ENCODE measurements at places on chromosomes 2 and 18.

- DNase-seq = no peak
Observed at GRCh38 chr18:32257084-32257785, 67.4 kb downstream of the MEP1B start.

DNA sequence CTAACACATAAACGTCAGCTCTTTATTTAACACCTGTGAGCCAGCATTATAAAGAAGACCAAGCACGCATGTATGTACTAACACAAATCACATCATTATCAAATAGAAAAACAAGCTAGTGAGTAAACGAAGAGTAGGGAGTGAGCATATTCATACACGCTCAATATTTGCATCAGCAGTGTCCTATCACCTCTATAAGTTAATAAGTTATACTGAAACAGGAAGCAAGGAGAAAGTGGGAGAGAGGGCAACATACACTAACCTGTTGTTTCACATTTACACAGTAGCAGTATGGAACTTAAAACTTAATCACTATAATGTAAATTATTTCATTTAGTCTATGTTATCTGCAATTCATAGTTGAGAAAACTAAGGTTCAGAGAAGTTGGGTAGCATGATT, 321.5 kb upstream of the TANK start:
- DNase-seq = no peak

DNA sequence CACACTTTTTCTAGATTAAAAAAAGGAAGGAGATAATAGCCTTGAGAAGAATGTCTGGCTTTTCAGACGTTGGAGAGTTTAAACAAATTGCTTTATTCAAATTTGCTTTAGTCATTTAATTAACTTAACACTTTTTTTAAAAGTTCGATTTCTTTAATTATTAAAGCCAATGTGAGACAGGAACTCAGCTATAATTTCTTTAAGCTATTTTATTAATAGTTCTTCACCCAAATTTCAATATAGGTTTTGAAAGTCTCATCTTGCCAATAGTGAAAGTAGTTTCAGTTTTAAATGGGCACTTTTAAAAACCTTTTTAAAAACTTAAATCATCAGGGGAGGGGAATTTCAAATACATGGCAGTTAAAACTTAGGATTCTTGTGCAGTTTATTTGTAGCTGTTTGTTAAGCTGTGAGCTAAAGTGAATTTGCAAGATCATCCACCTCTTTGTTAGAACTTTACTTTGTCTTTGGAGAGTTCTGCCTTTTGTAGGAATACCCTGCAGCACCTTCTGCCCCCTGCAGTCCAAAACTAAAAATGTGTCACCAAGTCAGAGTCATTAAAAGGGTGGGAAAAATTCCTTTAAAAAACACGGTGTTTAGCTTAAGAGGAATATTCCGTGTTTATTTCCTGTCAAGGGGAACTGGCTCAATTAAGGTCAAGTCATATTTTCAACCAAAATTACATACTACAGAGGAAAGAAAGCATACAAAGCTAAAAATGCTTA, 4.6 kb downstream of the TGIF1 start:
- no peak for DNase-seq

DNA sequence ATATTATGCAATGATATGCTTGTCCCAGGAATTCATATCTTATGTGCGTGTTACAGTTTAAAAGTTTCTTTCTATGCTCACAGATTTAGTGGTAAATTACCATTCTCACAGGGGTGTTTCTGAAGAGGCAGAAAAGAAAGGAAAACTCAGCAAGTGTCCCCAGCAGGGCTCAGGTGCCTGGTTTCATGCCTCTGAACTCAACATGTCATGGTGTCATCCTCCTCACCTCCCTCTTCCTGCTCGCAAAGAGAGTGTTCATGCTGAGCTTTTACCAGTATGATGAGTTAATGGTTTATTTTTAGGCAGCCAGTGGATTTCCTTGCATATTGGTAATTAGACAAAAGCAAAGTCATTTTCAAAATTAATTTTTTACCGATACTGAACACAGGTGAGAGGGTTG, 492.9 kb upstream of the ZEB2 start:
- DNase-seq = no peak

- no peak for DNase-seq
Observed at GRCh38 chr18:21960189-21960588, 209.2 kb upstream of the GATA6 start.

- DNase-seq = no peak
Observed at GRCh38 chr18:57806978-57807285, 3.8 kb upstream of the ATP8B1 start.

GRCh38 chr2:132372276-132372675, 44.3 kb upstream of the GPR39 start:
- no peak for DNase-seq

DNA sequence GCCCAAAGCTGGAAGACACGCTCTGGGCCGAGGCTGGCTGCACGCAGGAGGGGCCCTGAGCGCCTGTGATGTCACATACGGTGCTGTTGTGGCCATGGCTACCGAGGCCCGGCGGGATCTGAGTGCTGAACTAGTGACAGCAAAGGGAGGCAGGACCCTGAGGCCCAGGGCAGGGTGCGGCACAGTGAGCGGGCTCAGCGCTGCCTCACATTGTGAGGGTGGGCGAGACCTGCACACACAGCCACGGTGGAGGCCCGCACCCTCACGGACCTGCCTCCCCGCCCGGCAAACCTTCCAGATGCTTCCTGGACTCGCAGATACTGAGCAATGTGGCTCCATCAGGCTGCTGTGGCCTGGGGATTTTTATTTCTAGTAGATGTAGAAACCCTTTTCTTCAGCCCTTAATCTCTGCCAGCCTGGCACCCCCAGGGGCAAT, 133.8 kb upstream of the CTDP1 start:
- DNase-seq = no peak

- DNase-seq = no peak
Observed at GRCh38 chr18:30381826-30382225, 660.7 kb downstream of the DSC3 start.
